ENCODE measurements at places on chromosomes 1 and 21.

DNA sequence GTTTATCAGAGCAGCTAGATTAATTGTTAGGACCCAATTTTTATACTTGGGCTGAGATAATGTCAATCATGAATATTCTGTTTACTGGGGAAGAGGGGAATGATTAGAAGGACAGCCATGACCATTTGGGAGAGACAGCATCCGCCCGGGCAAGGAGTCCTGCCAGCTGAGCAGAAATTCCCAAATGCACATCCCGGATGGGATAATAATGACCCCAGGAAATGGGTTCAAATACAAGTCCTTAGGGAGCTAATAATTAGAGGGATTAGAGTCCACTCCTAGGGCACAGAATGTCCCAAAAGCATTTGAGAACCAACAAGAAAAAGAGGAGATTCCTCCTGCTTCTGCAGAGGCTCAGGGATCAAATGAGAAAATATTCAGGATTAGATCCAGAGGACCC is 115.9 kb downstream of the LRRC53 start:
- no peak for DNase-seq

- no peak for DNase-seq
Measured at GRCh38 chr1:198677871-198678270, 39.0 kb downstream of the PTPRC start.

DNA sequence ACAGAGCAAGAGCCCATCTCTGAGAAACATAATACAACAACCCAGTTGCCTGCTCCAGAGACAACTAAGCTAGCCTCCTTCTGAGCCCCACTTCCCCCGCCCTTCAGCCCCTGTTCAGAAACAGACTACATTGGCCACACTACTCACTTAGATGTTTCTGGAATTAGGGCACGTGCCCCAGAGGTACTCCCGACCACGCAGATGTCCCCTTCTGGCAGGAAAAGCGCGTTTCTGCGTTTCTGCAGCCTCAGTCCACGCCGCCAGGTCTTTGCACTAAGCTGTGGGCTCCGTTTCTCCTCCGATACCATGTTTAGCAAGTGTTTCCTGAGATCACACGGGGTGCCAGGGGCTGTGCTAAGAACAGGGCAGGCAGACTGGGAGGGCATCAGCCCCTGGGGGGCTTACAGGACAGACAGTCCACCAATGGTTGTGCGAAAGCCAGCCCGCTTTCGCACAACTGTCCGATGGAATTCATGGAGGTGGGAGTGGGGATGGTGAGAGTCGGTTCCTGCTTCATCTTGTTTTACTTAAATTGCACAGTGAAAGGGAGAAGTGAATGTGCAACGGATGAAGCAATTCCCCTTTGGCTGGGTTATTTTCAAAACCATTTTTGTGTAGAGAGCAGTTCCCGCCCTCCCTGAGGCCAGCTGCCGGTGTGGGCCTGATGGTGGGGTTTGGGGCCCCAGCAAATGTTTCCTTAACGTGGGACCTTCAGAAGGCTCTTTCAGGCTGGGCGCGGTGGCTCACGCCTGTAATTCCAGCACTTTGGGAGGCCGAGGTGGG is 2.7 kb downstream of the PIK3CD start:
- peak; percentile 45 for DNase-seq

DNA sequence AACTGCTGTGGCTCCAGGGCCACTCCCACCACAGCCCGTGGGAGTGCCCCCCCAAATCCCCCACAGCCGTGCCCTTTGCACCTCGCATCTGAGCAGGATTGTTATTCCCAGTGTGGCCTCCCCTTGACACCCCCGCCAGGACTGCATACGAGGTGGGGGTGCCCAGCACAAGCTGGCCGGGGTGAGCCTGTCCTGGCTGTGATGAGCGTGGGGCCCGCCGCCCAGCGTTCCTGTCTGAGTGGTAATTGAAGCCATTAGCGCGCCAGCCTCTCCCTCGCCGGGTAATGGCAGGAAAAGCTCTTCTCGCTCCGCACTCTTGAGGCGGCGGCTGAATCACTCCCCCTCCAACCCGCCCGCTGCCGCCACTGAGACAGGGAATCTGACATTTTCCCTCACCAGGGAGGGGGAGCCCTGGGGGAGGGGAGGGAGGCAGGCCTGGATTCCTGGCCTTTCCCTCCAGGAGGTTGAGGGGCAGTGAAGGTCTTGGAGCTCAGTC is 27.7 kb downstream of the PTPRF start:
- DNase-seq = peak; percentile 39

- DNase-seq = peak; percentile 38
Measured at GRCh38 chr21:35014302-35015041, 34.6 kb downstream of the RUNX1 start.

DNA sequence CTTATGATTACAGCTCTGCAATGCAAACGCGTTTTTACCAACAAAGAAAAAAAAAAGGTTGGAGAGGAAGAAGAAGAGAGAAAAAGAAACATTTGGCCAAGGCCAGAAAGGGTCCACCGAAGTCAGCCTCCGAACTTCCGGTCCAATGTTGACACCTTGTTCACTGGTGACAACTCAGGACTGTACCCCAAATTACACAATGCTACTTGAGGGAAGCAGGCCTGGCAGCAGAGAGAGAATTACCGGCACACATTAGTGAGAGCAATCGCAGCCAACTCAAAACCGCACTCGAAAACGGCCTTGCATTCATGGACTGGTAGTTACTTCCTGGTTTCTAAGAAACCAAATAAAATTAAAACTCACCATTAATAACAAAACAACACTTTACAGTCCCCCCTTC is 652.5 kb downstream of the KIF26B start:
- DNase-seq = peak; percentile 17

GRCh38 chr1:153577624-153578051 is 12.0 kb upstream of the S100A2 start:
- peak; percentile 74 for DNase-seq

All from Ammon's horn (tissue), 1 donor.